ENCODE measurements at places on chromosomes 5 and 9.

DNA sequence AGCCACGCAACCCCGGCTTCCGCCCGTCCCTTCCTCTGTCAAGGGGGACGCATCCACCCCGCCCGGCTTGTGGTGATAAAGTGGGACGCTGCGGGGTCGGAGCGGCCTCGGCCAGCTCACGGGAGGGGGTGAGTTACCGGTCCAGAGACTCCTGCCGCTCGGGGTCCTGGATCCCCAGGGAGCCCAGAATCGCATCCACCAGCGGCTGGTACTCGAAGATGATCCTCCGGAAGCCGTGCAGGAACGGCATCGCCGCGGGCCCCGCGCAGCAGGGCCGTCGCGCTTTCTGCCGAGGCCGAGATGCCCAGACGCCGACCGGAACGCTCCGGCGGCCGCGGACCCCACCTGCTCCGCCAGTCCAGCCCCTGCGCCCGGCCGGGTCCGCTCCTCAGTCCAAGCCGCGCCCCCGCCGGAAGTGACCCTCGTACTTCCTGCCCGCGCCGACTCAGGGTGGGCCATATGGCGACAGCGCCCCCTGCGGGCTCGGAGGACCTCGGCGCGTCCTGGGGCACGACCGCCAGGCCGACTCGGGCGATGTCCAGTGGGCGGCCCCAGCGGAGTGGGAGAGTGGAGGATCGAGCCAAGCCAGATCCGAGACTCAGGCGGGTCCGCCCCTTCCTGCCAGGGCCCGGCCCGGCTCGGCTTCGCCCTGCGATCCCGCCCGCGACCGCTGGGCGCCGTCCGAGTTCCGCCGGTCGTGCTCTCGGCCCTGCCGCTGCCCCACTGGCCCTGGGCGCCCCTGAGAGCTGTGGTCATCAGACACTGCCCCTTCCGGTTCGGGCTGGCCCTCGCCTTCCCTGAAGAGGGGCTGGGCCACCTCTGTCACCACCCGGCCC, at the start of gene ASB6:
Gene ASB6, minus strand, starts transcription at position 402 of the 836 bp plus-strand sequence. Its CDS starts 152 bp downstream, at position 250.
- peak; percentile 99 for DNase-seq

- DNase-seq, result no peak
These were observed 8.7 kb upstream of the QRFP start for GRCh38 chr9:130905125-130905901.

DNA sequence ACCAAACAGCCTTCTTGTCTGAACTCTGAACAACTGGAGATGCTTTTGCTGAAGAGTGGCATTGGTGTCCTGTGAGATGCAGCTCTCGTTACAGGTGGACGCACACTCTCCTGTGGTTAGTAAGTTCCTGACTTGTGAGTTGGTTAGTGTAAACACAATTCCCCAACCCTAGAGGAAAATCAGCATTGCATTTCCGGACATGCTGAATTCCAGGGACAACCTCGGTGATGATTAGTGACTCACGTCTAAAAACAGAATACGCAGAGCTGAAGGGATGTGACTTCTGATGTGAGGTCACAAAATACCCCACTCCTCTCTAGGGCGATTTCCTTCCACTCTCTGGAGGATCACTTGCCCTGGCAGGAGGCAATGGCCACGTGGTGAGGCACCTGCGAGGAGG, 5.0 kb downstream of the OR2V2 start:
- DNase-seq, result no peak

DNA sequence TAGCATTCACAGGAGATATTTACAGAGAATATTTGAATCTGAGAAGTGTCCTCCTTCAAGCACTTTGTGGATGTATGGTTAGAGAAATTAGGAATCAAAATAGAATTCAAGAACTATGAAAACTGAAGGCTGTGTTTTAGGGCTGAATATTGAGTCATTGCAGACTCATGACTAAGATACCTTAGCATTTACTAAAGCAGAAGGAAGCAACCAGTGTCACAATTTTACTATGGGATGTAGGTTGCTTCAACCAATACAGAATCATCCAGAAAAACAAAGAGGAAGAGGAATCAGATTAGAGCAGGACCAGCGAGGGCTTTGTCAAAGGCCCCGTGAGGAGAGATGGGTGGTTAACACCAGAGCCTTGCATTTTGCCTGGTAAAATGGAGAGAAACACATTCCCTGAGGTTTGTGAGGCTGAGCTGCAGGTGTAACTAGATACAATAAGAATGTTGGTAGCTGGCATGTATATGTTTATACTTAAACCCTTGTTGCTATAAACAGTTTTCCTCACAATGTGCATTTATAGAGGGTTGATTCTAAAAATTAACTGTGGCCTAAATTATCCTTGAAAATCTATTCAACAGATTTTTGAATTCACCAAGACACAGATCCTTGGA, 518.1 kb downstream of the AGTPBP1 start:
- DNase-seq, result no peak

- no peak for DNase-seq
These were observed 659.4 kb upstream of the ADAMTS16 start for GRCh38 chr5:4480528-4481349.

DNA sequence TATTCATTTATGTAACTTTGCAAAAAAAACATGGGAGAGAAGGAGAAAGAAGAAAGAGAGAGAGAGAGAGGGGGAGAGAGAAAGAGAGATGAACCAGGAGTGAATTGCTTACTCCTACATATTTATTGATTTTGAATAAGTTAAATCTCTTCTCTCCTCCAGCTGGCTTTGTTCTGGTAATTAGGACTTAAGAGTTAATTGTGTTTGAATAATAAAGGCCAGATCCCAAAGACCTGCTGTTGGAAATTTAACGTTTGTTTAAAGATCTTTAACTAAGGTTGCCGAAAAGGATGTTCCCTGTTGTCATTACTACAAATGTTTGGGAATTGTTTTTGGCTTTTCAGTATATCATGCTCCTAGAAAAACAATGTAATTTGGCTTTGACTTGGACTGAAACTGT, 473.0 kb downstream of the TUSC1 start:
- no peak for DNase-seq

DNA sequence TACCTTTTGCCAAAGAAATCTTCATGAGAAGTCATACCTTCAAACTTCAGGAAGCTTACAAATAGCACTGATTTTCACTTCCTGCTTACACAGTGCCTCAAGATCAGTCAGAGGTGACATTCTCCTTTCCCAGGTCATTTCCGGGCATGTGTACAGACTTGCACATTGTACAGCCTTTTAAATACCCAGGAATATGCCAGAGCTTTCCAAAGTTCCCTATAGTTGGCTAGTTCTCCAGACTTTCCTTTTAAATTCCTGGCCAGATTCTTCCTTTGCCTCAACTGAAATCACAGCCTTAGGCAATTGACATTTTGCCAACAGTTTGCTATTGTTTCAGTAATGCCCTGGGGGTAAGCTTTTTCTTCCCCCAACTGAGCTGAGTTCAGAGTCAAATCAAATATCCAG, 47.2 kb downstream of the RFX3 start:
- DNase-seq, result no peak

- no peak for DNase-seq
These were observed 24.7 kb downstream of the NR5A1 start for GRCh38 chr9:124482431-124483031.

GRCh38 chr5:178199581-178200434, 4.5 kb upstream of the HNRNPAB start:
- DNase-seq, result peak; percentile 17

DNA sequence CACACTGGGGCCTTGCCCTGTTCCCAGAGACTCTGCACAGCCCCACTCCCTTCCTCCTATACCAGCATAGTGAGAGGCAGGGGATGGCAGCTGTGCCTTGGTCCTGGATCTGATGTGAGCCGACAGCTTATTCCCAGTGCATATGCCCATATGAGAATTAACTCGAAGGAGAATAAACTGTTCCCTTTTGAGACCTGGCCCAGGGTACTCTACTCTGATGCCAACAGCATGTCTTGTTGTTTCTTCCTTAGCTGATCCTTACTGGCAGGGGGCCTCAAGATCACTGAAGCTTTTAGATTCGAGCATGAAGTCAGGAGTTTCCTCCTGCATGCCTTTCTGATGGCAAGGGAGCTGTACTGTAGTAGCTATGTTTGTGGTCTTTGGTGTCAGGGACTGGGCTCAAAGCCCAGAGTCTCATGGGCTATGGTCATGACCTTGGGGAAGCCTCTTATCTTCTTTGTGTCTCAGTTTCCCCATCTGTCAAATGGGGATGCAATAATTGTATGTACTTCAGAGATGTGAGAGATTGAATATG, 57.1 kb downstream of the DOCK2 start:
- no peak for DNase-seq

Measured in activated T-cell treated with anti-CD3 and anti-CD28 coated beads, Interleukin-2, amount 50 U/mL, for 24 hours (primary cell).